ENCODE measurements at places on chromosomes 11 and 22.

DNA sequence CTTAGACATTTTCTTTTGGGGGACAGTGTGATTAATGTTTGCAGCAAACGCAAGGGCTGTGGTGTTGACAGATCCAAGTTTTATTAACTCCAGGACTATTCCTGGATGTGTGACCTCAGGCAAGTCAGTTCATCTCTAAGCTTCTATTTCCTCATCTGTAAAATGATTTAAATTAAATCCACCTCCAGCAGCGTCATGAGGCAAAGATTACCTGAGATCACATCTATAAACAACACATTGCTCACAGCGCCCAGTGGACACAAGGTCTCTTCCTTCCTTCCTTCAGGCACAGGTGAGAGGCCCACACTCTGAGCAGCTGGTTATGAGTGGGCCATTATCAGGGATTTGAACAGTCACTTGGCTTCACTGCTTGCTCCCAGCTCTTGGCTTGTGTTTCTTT, 111.2 kb upstream of the RASSF10 start:
- DNase-seq = no peak

- no peak for DNase-seq
Measured at GRCh38 chr22:46122511-46122971, 27.8 kb upstream of the PPARA start.

DNA sequence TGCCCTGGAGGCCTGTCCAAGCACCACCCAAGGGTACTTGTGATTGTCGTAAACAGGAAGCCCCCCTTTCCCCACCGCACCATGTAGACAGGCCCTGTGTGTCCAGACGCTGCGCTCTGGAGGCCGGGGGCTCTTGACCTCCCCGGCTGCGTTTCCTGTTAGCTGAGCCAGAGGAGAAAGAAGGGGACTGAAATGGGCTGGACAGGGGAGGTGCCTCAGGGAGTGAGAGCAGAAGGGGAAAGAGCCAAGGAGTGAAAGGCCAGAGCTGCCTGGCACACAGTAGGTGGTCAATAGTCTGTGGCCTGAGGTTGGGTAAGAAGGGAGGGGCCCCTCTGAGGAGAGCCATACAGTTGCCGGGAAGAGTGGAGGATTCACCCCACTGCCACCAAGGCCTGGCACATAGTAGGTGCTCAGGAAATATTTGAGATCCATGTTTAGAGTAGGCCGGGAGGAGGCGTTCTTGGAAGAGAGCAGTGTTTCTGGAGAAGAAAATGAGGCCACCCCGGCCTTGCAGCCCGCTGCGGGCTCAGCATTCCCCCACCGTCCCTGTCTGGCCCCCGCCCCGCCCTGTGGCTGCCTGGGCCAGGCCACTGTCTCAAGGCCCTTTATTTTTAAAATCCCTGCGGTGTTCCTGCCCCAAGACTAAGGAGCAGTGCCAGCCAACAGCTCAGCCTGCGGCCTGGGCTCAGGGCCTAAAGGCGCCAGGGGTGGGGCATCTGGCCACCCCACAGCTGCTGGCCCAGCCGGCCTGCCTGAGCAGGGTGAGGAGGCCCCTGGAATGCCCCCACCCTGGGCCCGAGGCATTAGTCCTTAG, 13.6 kb upstream of the CDC42EP1 start:
- peak; percentile 78 for DNase-seq

DNA sequence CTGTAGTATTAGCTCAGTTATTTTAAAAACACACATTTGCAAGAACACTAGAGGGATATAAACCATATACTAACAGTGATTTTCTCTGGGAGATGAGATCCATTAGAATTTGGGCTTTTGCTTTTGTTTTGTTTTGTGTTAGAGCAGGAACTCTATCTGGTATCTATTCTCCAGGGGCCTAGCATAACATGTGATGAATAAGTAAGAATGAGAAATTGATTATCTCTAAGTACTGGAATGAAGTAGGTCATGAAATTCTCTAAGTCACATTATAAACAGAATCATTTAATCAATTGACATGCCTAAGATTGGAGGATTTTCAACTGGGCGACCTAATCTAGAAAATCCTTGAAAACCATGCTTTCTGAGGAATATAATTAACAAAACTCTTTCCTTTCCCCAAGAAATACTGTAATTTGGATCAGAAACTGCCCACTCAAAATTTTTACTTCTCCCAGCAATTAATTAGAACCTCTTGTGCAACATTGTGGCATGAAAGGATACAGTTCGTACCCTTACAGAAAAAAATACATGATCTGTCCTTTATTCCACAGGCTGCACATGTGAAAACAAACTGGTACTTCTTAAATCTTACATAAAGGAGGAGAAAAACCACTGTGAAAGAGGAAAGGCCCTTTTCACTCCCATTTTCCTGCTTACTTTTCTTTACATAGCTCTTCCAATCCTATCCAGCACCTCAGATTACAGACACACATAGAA, 93.5 kb downstream of the MRTFA start:
- no peak for DNase-seq

DNA sequence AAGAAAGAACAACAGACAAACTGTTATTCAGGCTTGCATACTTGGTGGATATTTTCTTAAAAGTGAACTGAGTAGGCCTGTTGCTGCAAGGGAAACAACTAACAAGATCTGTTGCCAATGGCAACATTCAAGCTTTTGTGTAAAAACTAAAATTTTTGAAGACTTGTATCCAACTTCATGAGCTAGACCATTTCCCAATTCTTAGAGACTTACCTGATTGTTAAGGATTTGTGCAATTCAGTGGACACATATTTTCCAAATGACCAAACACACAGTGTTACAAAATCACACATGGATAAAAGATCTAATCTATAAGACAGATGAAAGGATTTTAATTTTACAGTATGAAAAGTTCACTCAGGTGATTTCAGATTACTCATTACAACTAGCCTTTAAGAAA, 564.1 kb downstream of the CNTN5 start:
- no peak for DNase-seq

DNA sequence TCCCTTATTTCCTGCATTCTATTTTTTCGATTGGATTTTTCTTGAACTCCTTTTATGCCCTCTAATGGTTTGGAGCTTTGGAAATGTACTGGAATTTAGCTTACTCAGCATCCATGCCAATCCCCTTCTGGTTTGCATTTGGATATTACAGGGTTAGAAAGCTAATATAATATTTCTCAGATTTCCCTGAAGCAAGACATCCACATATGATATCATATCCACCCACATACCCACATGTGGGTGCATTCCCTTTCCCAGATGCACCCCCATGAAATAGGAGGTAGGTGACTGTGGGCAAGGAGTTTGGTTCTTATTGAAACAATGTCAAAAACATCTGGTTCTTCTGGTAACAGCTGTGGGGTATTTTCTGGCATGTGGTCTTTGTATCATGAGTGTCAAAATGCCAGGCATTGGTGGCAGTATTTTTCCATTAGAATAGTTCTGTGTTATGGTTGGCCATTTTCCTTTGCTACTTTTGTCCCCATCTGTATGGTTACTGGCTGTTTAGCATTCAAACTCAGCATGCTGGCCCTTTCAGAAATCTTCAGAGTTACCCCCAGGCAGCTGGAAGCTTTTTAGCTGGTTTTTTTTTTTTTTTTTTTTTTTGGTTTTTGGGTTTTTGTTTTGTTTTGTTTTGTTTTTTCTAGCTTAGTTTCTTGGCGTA, 32.7 kb upstream of the DDX10 start:
- DNase-seq = no peak

DNA sequence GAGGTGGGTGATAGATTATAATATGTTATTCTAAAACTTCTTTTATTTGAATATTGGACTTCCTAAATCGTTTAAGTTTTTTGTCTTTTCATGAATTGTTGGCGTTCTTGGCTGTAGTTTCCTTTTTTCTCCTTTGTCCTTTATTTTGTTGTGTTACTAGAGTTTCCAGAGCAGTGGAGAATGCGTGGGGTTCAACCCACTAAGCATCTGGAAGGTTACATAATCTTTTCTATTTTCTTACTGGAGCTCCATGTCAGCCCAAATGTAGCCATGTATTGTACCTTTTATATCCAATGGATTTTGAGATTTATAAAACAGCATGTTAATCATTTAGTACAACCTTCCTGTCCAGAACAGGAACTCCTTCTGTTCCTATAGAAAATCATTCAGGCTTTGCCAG, 63.2 kb downstream of the PPP6R3 start:
- no peak for DNase-seq

DNA sequence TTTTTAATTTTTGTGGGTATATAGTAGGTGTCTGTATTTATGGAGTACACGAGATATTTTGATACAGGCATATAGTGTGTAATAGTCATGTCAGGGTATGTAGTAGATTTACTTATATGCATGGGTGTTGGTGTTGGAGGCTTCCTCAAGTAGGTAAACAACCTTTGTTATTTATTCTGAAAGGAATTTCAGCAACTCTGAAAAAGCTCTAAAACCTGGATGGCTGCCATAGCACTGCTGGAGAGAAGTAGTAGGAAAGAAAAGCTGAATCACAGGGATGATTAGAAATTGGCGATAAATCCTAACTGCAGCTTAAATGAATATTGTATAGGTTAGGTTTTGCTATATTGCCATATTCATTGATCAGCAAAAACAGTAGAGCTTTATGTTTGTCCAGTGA, 44.4 kb upstream of the ST14 start:
- DNase-seq = no peak

DNA sequence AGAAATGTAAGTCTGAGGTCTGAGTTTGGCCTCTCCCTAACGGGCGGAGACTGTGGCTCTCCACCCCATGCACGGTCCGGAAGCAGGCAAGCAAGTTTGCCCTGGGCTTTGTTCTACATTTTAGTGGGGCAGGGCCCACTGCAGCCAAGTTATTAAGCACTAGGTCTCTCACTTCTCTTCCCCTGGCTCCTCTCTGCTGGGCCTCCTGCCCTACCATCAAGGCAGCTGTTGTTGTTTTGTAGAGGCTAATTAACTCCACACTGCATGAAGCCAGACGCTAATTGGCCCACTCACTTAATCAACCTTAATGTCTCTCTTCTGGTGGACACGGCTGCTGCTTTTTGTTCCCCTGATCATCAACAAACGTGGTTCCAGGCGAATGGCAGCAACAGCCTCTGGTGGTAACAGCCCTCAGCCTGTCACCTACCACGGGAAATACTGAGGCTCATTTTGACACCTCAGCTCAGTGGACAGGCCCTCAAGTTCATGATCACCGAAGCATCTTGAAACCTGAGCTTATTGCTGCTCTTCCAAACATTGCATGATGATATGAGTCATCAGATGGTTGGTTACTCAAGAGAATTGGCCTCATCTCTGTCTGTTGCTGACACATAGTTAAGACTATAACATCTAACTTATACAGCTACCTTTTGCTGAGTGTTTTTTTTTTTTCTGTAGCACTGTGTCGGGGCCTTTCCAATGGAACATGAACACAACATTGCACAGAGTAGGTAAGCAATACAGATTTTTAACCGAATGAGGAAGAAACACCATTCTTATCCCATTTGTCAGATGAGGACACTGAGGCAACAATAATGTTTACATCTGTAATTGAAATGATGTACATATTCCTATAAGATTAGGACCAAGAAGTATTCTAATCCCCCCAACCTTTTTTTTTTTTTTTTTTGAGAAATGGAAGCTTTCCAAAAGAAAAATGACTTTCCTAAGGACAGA, 20.8 kb upstream of the LMO2 start:
- DNase-seq = no peak

All from putamen (tissue), 1 donor.